Lower leg skin (tissue), 4 donors: ENCODE measurements at places on chromosomes 13 and 19.

- no peak for DNase-seq
Measured at GRCh38 chr13:43110658-43111057, 87.3 kb downstream of the DNAJC15 start.

DNA sequence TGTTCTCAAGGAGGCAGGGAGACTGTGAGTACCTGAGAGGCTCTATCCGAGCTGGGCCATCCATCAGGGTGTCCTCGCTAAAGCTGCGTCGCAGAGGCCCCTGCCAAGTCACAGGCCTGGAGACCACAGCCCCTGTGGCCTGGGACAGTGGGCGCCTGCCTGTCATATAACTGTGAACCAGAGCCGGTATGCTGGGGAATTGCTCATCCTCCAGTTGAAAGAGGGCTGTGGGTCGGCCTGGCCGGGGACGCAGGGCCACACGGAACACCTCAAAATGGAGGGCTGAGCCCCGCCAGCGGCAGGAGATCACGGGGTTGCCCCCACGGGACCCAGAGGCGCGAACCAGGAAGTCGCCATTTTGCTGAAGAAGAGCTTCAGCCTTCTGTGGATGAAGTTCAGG lies 6.6 kb downstream of the SH2D3A start:
- no peak for DNase-seq

- no peak for DNase-seq
Measured at GRCh38 chr19:16571822-16572331, 338 bp downstream of the SLC35E1 start.

DNA sequence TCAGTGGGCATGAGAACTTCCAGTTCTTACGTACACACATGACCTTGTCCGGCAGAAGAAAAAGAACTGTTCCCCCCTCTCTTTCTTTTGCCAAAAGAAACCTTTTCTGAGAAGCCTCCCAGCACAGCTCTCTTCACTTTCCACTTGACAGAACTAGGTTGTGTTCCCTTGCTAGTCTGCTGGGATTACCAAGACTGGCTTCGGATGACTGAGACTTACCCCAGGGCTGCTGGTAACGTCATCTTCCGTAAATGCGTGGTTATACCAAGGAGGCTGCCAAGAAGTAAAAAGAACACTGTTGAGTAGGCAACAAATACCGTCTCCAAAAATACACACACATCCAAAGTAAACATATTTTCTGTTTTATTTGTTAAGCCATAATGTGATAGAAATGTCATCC lies 908.2 kb downstream of the EFNB2 start:
- no peak for DNase-seq

DNA sequence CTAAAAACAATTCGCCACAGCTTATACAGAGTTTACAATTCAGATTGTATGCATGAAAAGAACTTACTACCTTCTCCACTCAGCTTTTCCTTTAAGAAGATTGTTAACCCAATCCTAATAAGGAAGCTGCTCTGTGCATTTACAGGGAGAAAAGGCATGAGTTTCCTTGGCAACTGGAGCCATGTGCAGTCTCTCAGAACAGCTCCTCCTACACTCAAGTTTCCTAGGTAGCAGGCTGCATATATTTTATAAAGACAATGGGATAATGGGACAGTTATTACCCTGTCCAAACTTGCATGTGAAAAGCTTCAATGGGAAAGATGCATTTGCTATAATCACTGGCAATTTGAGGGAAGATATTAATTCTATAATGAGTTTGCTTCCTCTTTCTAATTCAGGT lies 125.5 kb upstream of the TRPC4 start:
- no peak for DNase-seq

GRCh38 chr13:70756088-70756487 lies 647.8 kb upstream of the KLHL1 start:
- no peak for DNase-seq

DNA sequence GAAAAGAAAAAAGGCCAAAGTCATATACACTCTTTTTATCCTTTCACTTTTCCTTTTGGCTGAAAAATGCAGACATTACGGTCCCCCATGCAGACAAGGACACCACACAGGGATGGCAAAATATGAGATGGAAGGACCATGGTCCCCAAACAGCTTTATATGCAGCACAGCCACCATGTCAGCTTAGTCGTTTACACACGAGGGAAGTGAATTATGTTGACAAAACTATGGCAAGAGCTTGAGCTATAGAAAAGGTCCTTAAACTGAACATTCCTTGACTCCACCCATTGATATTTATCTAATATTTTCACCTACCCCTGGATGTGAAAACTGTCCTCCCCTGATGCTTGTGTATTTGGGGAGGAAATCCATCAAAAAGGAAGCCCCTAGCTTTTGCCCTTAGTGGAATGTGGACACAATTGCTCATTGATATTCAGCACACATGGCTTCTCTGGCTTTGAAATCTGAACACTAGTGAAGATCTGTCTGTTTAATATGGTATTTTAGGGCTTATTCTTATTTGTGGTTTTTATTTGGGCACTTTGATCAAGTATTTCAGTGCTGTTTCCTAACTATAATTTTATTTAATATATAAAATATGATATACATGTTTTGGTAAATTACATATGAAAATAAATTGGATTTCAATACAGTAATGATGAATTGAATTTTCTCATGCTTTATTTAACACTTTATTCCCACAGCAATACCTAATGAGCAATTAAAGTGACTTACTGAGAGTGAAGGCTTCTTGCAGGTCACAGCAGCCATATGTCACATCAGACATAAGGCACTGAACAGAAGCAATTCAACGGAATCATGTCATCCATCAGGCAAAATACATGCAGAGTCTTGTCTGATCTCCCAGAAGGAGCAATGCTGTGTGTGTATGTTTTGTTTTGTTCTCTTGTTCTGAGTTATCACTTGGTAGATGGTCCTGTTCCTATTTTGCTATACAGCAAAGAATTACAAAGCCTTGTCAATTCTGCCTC lies 6.8 kb upstream of the GTF2F2 start:
- DNase-seq = no peak

GRCh38 chr19:13461536-13461935 lies 44.7 kb downstream of the CACNA1A start:
- DNase-seq = no peak

- DNase-seq = no peak
Measured at GRCh38 chr13:105441051-105441750, 1094.3 kb downstream of the EFNB2 start.

GRCh38 chr19:33227242-33227650 lies 1.6 kb upstream of the SLC7A10 start:
- DNase-seq = no peak

DNA sequence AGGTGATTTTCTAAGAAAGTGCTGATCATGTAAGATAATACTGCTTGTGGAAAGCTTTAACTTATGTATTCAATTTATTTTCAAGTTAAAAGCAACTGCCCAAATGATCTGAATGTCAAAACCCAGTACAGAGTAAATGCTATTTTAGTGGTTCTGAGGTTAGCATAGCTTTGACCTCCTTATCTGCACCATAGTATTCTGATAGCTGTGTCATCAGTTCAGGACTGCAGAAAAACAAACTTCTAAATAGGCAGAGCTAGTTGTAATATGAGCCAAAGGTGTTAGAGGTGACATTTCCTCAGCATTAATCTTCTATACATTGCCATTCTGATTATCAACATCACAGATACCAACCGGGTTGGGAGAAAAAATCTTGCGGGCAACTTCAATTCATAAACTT lies 758.7 kb downstream of the SLITRK5 start:
- no peak for DNase-seq

GRCh38 chr19:19602713-19603324 lies 15.7 kb downstream of the PBX4 start:
- DNase-seq = no peak

DNA sequence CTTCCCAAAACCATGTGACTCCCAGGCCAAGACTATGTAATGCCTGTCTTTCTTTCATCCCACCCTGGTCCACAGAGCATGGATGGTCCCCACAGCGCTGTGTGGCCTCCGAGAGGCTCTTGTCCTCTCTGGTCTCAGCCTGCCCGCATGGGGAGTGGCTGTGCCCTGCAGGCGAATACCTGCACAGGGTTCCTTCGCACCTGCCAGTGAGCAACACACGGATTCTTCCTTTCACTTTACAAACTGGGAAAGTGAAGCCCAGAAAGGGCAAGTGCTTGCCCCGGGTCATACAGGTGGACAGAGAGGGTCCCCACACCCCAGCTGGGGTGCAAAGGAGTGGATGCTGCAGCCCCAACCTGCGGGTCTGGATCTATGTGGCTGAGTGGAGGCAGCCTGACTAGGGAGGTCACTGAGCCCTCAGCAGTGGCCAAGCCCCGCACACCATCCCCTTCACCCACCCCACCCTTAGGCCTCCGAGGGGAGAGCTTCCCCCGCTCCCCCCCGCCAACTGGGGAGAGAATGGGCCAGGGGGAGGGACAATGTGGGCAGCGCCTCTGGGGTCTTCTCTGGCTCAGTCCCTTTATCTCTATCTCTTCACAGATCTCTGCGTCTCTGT lies 747 bp upstream of the MARK4 start:
- no peak for DNase-seq

GRCh38 chr19:8877854-8878705 lies 45.9 kb downstream of the MBD3L1 start:
- no peak for DNase-seq

DNA sequence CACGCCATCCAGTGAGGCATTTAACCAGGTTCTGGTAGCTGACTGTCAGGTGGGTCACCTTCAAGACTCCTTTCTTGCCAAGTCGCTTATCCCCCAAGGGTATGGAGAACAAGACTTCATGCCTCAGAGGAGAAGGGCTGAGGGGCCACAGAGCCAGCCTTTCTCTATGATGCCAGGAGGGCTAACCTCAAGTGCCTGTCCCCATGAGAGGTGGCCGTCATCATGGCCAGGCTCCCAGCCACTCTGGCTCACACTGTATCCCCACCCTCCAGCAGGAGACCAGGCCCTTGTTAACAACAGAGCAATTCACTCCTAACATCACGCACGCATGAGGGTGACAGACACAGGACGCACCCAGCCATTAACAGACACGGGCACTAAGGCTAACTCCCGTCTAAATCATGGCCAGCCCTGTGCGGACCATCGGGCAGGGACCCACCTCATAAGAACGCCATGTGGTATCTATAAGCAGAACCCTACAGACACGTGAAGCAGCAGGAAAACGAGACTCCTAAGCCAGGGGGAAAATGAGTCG lies 38.6 kb upstream of the ISYNA1 start:
- no peak for DNase-seq

- no peak for DNase-seq
Measured at GRCh38 chr13:24068472-24068871, 92.0 kb upstream of the SPATA13 start.

- DNase-seq = no peak
Measured at GRCh38 chr13:75222031-75222430, 259.9 kb downstream of the TBC1D4 start.

GRCh38 chr13:36665630-36666029 lies 8.2 kb upstream of the SERTM1 start:
- no peak for DNase-seq

GRCh38 chr13:98910501-98910951 lies 67.3 kb downstream of the DOCK9 start:
- no peak for DNase-seq

GRCh38 chr13:109403012-109403421 lies 383.4 kb downstream of the IRS2 start:
- no peak for DNase-seq

- DNase-seq = no peak
Measured at GRCh38 chr19:28314756-28315155, 898.2 kb downstream of the UQCRFS1 start.

DNA sequence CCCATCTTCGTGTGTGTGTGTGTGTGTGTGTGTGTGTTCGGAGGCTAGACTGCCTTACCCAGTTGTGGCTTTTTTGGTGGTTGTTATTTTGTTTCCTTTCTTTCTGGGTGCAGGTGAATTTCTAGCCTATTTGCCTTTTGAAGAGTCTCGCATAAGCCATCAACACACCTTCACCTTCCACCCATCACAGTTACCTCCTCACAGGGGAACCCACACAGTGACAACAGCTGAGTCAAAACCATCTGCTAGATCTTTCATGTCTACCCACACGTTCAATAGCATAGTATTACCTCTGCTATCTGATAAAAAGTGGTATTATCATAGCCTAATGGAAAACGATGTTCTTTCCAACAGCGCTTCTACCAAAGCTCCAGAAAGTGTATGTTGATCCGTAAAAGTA lies 303.2 kb upstream of the TMTC4 start:
- DNase-seq = no peak

GRCh38 chr13:41851351-41851750 lies 109.6 kb downstream of the VWA8 start:
- no peak for DNase-seq

GRCh38 chr19:29483944-29484581 lies 41.7 kb upstream of the VSTM2B start:
- peak; percentile 61 for DNase-seq
